Upper lobe of right lung (tissue), 1 donor: ENCODE measurements at places on chromosomes 16 and 17. TPM values are rescaled to one million over a fixed set of nuclear protein-coding genes. Genes with fewer than 3 reads are reported as not detected.

The GCGR gene
- not detected for total RNA-seq

The KRT25 gene
- not detected for total RNA-seq

- peak overlapping the region; percentile 98 for H3K4me3 ChIP-seq
- peak overlapping the region; percentile 95 for H3K27ac ChIP-seq
- H3K36me3 ChIP-seq, result peaks cover 4% of the 10 kb centered on the region
- peak; percentile 73 for DNase-seq
- peaks cover 51% of the 10 kb centered on the region for H3K4me1 ChIP-seq
Observed at GRCh38 chr17:67244431-67245072, 444 bp downstream of the HELZ start.

The CEP295NL gene
- 4.2 TPM for total RNA-seq

- H3K36me3 ChIP-seq, result no peaks in the 10 kb centered on the region
- H3K4me3 ChIP-seq, result no peak overlapping the region
- DNase-seq, result no peak
- H3K27ac ChIP-seq, result peak overlapping the region; percentile 27
Observed at GRCh38 chr16:15507301-15507958, 73.0 kb downstream of the BMERB1 start.

The SMTNL2 gene
- total RNA-seq, result 2.7 TPM

GRCh38 chr17:38751144-38751807, 1.3 kb upstream of the PSMB3 start:
- peaks cover 48% of the 10 kb centered on the region for H3K4me1 ChIP-seq
- no peak for DNase-seq
- peaks cover 20% of the 10 kb centered on the region for H3K36me3 ChIP-seq
- H3K27ac ChIP-seq, result peak overlapping the region; percentile 93

The AP2B1 gene
- total RNA-seq, result 153 TPM

- no peaks in the 10 kb centered on the region for H3K36me3 ChIP-seq
- H3K4me1 ChIP-seq, result no peaks in the 10 kb centered on the region
- DNase-seq, result no peak
Observed at GRCh38 chr17:15012351-15012980, 252.7 kb downstream of the PMP22 start.

DNA sequence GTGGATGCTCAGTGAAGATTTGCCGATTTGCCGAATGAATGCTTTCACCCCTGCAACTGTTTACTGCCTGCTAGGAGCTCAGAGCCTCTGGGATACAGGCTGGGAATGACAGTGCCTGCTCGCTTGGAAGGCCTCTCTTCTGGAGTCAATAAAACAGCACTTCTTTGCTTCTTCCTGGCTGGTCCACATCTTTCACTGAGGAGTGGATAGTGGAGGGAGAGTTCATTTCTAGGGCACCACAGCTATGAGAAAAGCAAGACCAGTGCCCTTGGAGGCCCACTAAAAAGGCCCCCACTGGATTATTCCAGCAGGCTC, 3.1 kb upstream of the USP7 start:
- H3K27ac ChIP-seq, result no peak overlapping the region
- no peaks in the 10 kb centered on the region for H3K36me3 ChIP-seq
- no peak overlapping the region for H3K4me3 ChIP-seq
- DNase-seq, result no peak

GRCh38 chr16:14500791-14501190, 129.3 kb downstream of the PARN start:
- H3K27me3 ChIP-seq, result no peaks in the 10 kb centered on the region
- peaks cover 16% of the 10 kb centered on the region for H3K4me1 ChIP-seq
- DNase-seq, result no peak
- H3K36me3 ChIP-seq, result no peaks in the 10 kb centered on the region

The TMIGD1 gene
- total RNA-seq, result not detected

DNA sequence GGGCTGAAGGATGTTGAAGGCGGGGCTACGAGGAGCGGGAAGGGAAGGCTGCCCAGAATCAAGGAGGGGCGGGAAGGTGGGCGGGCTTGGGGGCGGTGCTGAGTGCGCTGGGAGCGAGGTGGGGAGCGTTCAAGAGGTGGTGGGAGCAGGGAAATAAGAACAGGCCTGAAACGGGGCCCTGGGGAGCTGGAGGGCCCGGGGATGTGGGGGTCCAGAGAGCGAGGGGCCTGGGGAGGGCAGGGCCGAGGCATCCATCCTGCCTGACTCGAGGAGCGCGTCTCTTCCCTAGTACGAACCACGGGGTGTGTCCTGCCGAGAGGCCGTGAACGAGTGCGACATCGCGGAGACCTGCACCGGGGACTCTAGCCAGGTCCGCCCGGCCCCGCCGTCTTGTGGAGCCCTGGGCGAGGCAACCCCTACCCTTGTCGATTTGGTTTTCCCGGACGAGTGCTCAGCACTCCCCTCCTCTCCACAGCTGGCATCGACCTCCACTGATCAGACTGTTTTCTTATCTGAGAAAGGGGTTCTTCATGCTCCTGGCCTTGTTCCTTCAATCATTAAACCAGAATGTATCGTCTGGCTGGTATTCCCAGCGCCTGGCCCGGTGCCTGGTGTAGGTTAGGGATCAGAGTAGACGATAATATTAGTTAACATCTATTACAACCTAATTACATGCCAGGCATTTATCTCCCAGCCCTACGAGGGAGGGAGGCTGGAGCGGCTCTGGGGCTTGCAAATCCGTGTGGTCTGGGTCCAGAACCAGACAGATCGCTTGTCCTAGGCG, 17.2 kb downstream of the ADAM11 start:
- H3K4me1 ChIP-seq, result peaks cover 11% of the 10 kb centered on the region
- DNase-seq, result peak; percentile 97
- H3K36me3 ChIP-seq, result no peaks in the 10 kb centered on the region
- peak overlapping the region; percentile 58 for H3K4me3 ChIP-seq
- peaks cover 19% of the 10 kb centered on the region for H3K27me3 ChIP-seq

DNA sequence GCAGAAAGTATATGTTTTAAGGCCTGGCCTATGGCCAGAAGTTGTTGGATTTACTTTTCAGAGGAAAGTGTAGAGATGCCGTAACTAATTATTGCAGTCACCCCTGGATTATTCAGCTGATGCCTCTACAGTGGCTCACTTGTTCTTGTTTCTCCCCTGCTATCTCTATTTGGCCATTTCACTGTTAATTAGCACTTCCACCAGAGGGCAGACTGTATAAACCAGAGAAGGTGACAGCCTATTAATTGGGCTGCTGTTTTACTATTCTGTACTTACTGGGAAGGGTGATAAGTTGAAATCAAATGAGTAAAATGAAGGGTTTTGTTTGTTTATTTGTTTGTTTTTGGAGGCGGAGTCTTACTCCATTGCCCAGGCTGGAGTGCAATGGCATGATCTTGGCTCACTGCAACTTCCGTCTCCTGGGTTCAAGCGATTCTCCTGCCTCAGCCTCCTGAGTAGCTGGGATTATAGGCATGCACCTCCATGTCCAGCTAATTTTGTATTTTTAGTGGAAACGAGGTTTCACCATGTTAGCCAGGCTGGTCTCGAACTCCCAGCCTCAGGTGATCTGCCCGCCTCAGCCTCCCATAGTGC, 66.0 kb downstream of the CDK12 start:
- DNase-seq, result no peak
- no peak overlapping the region for H3K4me3 ChIP-seq
- H3K27me3 ChIP-seq, result no peaks in the 10 kb centered on the region
- H3K36me3 ChIP-seq, result peaks cover 69% of the 10 kb centered on the region

The CNGB1 gene
- not detected for total RNA-seq

GRCh38 chr17:20266806-20267458, 200.4 kb downstream of the LGALS9B start:
- no peak for DNase-seq
- H3K4me1 ChIP-seq, result no peaks in the 10 kb centered on the region
- peaks cover 4% of the 10 kb centered on the region for H3K36me3 ChIP-seq
- H3K27ac ChIP-seq, result no peak overlapping the region
- no peaks in the 10 kb centered on the region for H3K27me3 ChIP-seq

The KRT36 gene
- total RNA-seq, result not detected

DNA sequence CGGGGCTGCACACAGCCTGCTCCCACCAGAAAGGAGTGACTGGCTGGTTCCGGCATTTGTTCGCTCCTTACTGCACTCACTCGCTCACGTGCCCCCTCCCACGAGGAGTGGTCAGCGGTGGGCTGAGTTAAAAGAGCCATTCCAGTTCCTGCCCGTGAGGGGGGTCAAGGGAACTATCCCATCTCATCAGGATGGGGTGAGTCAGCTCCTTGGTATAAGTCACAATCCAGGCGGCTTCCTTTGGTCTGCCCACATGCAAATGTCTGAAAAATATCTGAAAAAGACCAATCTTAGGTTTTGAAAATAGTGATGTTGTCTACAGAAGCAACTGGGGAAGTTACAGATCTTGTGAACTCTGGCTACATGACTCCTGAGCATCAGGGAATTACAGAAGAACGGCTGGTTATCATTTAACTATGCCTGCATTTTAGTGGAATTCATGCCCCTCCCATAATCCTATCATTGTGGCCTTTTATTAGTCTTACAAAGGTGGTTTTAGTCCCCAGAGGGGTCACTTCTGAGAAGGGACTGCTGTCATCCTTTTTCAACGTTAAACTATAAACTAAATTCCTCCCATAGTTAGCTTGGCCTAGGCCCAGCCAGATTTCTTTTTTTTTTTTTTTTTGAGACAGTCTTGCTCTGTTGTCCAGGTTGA, 9.8 kb upstream of the TNFSF12 start:
- DNase-seq, result no peak
- no peak overlapping the region for H3K27ac ChIP-seq
- H3K27me3 ChIP-seq, result no peaks in the 10 kb centered on the region
- no peaks in the 10 kb centered on the region for H3K36me3 ChIP-seq
- no peak overlapping the region for H3K4me3 ChIP-seq

The TM4SF5 gene
- not detected for total RNA-seq
